ENCODE measurements at places on chromosomes 1 and 21. TPM values are rescaled to one million over a fixed set of nuclear protein-coding genes. Genes with fewer than 3 reads are reported as not detected.

DNA sequence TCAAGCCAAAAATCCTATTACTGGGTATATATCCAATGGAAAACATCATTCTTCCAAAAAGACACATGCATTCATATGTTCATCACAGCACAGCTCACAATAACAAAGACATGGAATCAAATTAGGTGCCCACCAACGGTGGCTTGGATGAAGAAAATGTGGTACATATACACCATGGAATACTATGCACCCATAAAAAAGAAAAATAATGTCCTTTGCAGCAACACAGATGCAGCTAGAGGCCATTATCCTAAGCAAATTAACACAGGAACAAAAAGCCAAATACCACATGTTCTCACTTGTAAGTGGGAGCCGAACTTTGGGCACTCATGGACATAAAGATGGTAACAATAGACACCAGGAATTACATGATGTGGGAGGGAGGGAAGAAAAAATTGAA is 113.6 kb downstream of the MRPL39 start:
- H3K4me3 ChIP-seq = no peak overlapping the region
- no peak overlapping the region for H3K27ac ChIP-seq
- no peaks in the 10 kb centered on the region for H3K36me3 ChIP-seq
- H3K4me1 ChIP-seq = no peaks in the 10 kb centered on the region
- no peaks in the 10 kb centered on the region for H3K27me3 ChIP-seq
- no peak for DNase-seq

- no peaks in the 10 kb centered on the region for H3K36me3 ChIP-seq
- no peaks in the 10 kb centered on the region for H3K27me3 ChIP-seq
- H3K4me1 ChIP-seq = peaks cover 12% of the 10 kb centered on the region
Observed at GRCh38 chr1:27509127-27510080, 19.4 kb upstream of the WASF2 start.

TRIM46 gene
- 0.61 TPM for polyA plus RNA-seq

C4BPA gene
- 1.2 TPM for polyA plus RNA-seq

DNA sequence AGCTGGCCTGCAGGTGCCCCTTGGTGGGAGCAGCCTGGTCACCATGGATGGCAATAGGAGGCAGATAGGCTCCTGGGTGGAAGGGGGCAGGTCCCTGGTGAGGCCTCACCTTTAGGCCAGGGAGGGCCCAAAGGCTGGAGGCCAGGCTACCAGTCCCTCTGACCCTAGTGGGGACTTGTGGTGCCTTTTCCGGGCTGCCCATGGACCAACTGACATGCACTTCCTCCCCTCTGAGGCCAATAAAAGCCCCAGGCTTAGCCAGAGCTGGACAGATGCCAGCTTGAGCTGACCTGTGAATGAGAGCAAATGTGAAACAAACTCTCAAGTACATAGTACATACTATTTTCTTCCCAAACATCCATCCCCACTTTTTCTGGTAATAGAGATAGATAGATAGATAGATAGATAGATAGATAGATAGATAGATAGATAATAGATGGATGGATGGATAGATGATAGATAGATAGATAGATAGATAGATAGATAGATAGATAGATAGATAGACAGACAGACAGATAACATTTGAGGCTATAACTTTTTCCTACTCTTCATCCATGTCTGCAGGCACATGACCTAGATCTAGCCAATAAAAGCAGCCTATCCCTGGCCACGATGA is 9.2 kb upstream of the CTTNBP2NL start:
- H3K4me3 ChIP-seq = no peak overlapping the region
- DNase-seq = no peak
- H3K4me1 ChIP-seq = no peaks in the 10 kb centered on the region
- no peaks in the 10 kb centered on the region for H3K36me3 ChIP-seq
- H3K27ac ChIP-seq = no peak overlapping the region
- H3K27me3 ChIP-seq = no peaks in the 10 kb centered on the region

GRCh38 chr1:110393691-110394492 is 3.1 kb upstream of the SLC16A4 start:
- H3K4me3 ChIP-seq = no peak overlapping the region
- no peaks in the 10 kb centered on the region for H3K27me3 ChIP-seq
- peaks cover 18% of the 10 kb centered on the region for H3K4me1 ChIP-seq
- peak overlapping the region; percentile 56 for H3K27ac ChIP-seq
- DNase-seq = no peak
